Caki2 (cell line): ENCODE measurements at places on chromosomes 3 and 15. TPM values are rescaled to one million over a fixed set of nuclear protein-coding genes. Genes with fewer than 3 reads are reported as not detected.

RPUSD3 gene
- 22.3 and 43.5 TPM in 2 replicates for total RNA-seq

OXSR1 gene
- 14.7 and 17.3 TPM in 2 replicates for total RNA-seq

SRGAP3 gene
- total RNA-seq = 1.8 and 7.6 TPM in 2 replicates

SCAMP2 gene
- 28.5 and 36.1 TPM in 2 replicates for total RNA-seq

STXBP5L gene
- not detected in 2 replicates for total RNA-seq

GPR160 gene
- 66.6 and 105 TPM in 2 replicates for total RNA-seq

STAG1 gene
- 10.8 and 19.2 TPM in 2 replicates for total RNA-seq

PIGBOS1 gene
- 11.4 and 23.7 TPM in 2 replicates for total RNA-seq

GOLGA8Q gene
- 2.1 and 2.3 TPM in 2 replicates for total RNA-seq

GOLGA6A gene
- 1.0 TPM in 1 of 2 replicates, not detected in the other for total RNA-seq

SYNM gene
- total RNA-seq = 7.3 and 8.3 TPM in 2 replicates

DUT gene
- total RNA-seq = 131 and 141 TPM in 2 replicates

HERC2 gene
- 16.0 and 33.5 TPM in 2 replicates for total RNA-seq

TMED3 gene
- 81.7 and 83.1 TPM in 2 replicates for total RNA-seq

ALDH1L1 gene
- total RNA-seq = 2.6 and 5.9 TPM in 2 replicates

C3orf38 gene
- total RNA-seq = 10.7 and 12.5 TPM in 2 replicates

KCNAB1 gene
- not detected in 2 replicates for total RNA-seq
